ENCODE measurements at places on chromosomes 16 and 17.

DNA sequence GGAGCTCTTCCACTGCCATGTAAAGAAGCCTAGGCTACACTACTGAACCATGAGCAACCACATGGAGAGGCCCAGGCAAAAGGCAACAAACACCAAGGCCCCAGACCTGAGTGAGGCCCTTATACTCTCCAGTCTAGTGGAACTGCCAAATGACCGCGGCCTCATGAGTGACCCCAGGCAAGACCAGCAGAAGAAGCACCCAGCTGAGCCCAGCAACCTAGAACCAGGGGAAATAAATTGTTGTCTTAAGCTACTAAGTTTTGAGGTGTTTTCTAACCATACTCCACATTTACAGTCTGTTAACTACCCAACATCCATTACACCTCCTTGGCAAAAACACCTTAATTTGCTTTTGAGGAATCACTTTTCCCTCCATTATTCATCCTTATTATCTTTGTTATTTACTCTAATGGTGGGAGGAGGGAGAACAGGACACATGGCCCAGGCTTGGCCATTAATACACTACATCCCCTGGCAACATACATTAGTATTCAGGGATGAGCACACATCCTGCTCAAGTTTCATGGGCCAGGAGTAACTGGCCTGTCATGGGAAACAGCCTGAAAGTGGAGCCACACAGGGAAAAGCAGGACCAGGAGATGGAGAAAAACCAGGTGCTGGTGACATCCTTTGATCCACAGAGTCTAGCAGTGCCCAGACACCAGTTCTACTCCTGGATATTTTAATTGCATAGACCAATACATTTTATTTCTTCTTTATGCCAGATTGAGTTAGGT is 26.2 kb downstream of the SLC39A11 start:
- no peak for DNase-seq

DNA sequence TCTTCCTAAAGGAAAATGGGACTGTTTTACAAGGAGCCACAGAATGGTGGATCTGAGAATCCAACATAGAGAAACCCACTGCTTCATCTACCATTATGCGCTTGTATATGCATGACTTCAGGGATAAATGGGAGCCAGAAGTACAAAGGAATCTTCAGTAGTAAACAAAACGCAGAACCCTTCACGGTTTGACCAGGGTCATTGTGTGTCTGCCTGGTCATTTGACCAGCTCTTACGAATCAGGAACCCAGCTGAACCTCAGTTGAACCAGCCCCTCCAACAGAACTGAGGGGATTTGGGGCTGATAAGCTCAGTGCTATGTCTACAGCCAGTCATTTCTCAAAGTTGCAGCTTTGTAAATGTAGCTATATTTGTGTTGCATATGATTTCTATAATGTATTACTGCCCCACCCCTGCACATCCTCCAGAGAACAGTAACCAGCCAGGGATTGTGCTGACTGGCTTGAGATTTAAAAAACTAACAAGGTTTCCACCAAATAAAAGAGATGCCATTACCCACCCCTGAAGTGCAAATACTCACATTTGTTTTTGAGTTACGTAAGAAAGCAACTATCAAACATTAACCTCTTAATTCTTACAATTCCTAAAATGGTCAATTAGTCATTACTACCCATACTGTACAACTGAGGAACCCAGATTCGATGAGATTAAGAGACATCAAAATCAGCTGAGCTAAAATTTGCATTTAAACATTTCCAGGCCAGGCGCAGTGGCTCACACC is 6.3 kb downstream of the CMTM4 start:
- no peak for DNase-seq

DNA sequence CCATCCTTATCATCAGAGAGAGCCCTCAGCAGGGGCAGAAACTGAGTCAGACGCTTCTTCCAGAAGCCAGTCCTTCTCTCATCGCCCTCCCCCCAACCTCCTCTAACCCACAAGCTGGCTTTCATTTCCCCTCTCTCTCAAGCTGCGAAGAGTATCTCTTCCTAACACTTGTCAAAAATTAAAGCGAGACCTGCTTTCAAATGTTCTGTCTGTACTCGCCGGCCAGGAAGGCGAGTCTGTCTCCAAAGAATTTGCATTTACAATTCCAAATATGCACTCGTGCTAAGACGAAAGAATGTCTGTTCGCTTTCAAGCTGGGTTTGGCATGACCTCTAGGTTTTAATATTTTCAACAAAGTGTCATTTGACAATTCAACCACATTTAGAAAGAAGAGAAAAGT is 140.4 kb downstream of the RGS9 start:
- DNase-seq = no peak

DNA sequence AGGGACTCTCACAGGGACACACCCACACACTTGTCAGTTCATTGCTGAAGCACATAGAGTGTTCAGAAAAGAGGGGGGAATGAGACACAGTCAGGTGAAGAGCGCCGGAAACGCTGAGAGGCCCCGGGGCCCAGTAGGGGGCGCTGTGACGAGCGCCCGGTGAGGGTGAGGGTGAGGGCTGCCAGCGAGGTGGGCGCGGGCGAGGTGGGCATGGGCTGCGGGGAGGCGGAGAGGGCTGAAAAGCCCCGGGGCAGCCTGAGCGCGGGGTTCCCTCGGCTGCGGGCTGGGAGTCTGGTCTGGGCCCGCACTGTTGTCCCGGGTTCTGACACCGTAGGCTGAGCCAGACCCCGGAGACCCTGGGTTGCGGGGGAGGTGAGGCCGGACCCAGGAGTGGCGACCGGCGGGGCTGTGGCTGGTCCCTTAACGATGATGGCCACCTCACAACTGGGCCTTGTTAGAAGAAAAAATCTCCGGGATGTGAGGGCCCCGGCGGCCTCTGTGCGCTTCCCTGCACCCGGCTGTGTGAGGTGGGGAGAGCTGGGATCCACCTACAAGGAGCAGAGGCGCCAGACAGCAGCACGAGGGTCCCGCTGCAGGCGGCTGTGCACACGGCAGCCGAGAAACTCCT is 91.4 kb downstream of the C16orf78 start:
- no peak for DNase-seq

DNA sequence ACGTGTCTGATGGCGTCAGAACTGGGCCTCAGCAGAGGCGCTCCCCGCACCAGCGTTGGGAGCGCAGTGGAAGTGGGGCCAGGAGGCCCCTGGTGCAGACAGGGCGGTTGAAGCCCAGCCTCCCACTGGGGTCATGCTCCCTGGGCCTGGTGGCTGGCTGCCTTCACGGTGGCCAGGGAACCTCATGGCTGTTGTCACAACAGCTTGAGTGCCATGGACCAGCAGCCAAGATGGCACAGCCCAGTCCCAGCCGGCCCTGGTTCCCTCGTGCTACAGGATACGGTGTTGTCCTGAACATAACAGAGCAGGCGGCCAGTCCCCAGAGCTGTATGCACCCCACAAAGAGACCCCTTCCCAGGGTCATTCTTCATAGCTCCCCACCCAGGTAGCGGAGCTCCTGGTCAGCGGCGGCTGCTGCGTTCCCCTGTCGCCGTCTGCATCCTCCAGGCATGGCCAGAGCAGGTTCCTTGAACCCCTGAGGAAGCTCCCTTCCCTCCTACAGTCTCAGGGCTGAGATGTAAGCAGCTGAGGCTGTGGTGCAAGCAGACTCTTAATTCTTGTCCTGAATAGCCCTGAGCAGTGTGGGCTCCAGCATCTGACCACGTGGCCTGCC is 29.7 kb downstream of the NME3 start:
- DNase-seq = no peak

- no peak for DNase-seq
Observed at GRCh38 chr17:55072898-55073297, 104.3 kb downstream of the STXBP4 start.

GRCh38 chr16:78611318-78611717 is 511.9 kb downstream of the WWOX start:
- DNase-seq = no peak

DNA sequence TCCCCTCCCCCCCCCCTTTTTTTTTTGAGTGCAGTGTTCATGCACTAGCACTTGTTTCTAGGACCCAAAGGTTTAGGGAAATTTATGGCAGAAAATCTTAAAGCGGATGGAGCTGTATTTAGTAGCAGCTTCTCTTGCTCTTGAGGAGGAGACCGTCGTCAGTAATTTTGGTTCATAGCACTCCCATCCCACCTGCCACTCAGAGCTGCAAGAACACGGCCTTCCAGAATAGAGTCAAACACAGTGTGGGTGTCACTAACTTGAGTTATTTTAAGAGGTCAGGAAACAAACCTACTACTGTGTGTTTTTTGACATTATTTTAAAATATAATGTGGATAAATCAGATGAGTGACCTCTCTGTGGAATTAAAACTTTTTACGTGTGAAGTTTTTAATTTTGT is 37.3 kb downstream of the SEC14L1 start:
- no peak for DNase-seq
